Right hindlimb (tissue), 1 donor: ENCODE measurements at places on chromosomes 13 and 19.
A peak's percentile ranks its signal among the peaks of the same experiment; 100 is the strongest.

DNA sequence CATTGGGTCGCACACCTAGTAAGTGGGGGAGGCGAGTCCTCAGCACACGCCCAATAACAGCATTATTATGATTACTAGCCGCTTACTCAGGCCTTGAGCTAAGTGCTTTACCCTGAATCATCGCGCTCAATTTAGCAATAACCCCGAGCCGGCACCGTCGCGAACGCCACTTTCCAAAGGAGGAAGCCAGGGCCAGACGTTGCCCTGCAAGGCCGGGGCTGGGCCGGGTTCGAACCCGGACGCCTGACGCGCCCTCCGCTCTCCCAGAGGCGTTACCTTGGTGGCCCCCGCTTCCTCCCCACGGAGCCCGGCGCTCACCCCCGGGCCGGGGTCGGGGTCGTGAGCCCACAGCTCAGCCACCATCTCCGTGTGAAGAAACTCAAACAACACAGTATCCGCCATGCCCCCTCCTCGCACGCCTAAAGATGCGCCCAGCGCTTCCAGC, at the start of gene TRAPPC6A:
TSS of gene TRAPPC6A (minus strand) at position 421 of the 445 bp plus-strand sequence. CDS start at position 402, 19 bp downstream.
- no peak for DNase-seq

DNA sequence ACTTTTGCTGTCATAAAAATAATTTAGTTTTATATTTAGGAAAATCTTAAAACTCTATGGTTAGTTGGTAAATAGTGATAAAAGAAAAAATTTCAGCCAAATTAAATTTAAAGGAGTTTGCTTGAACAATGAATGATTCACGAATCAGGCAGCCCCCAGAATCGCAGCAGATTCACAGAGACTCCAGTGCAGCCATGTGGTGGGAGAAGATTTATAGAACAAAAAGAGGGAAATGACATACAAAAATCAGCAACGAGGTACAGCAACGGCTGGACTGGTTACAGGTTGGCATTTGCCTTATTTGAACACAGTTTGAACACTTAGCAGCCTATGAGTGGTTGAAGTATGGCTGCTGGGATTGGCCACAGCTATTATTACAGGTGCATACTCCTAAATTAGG, 96.4 kb upstream of the MYCBP2 start:
- DNase-seq, result no peak

DNA sequence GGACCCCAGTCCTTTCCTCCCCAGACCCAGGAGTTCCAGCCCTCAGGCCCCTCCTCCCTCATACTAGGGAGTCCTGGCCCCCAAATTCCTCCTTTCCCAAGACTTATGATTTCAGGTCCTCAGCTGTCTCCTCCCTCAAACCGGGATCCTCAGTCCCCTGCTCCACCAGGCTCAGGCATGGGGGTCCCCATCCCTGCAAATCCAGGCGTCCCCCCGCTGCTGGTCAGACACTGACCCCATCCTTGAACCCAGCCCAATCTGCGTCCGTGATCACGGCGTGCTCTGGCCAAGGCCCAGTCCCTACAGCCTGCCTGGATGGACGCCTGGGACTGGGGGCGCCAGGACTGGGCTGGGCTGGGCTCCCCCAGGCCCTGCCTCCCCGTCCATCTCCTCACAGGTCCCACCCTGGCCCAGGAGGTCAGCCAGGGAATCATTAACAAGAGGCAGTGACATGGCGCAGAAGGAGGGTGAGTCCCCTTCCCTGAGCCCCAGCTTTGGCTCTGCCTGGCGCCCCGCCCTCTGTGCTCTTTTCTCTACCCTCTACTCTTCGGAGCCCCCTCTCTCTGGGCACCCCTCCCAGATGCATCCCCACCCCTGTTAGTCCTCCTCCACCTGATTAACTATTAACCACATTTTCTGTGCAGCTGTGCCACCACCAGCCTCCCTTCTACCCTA, 672 bp downstream of the HPN start:
- no peak for DNase-seq

GRCh38 chr13:20420938-20421337, 104.7 kb downstream of the CRYL1 start:
- DNase-seq, result no peak

GRCh38 chr13:24194447-24194846, 33.9 kb downstream of the SPATA13 start:
- no peak for DNase-seq

DNA sequence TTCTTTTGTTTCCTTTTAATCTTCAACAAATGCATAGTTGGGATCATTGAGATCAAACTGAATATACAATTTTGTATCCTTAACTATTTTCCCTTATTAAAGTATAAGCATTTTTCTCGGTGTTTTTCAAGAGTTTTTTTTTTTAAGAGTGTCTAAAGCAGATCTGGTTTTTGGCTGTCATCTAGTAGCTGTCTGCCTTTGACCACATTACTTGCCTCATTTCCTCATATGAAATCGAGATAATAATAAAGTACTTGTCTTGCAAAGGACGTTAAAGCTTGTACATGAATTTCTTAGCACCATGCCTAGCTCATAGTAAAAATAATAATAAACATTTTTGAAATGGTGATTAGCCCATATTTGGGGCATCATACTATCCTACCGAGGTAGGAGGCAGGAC, 121.2 kb downstream of the PDS5B start:
- DNase-seq, result no peak

DNA sequence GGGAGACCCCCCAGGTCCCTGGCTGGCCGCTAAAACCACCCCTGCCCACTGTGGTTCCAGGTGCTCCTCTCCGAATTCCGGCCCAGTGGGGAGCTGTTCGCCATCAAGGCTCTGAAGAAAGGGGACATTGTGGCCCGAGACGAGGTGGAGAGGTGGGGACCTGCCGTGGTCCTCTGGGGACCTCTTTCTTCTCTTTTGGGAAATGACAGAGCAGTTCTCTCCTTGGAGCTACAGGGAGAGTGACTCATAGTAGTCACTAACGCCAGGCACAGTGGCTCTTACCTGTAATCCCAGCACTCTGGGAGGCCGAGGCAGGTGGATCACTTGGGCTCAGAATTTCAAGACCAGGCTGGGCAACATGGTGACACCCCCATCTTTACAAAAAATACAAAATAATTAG, 7.3 kb downstream of the PTGER1 start:
- no peak for DNase-seq

GRCh38 chr19:11405846-11406643, 13.1 kb downstream of the RGL3 start:
- no peak for DNase-seq

- DNase-seq, result no peak
These were observed 5.2 kb downstream of the MIDN start for GRCh38 chr19:1253514-1254080.

DNA sequence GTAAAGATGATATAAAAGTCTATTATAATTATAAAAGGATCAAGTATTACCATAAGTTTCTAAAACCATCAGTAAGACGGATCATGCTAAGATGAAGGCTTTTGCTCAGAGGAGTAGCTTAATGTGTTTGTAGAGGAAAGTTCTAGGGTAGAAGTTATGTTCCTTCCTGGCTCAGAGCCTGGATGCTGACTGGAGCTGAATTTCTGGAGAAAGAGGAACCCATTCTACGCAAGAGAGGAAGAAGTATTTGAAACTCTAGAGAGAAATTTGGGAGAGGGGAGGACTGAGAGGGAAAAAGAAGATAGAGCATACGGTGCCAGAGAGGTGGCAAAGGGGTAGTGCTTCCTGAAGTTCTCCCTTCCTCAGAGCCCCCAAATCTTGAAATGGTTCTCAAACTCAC, 51.4 kb upstream of the SGCG start:
- no peak for DNase-seq

DNA sequence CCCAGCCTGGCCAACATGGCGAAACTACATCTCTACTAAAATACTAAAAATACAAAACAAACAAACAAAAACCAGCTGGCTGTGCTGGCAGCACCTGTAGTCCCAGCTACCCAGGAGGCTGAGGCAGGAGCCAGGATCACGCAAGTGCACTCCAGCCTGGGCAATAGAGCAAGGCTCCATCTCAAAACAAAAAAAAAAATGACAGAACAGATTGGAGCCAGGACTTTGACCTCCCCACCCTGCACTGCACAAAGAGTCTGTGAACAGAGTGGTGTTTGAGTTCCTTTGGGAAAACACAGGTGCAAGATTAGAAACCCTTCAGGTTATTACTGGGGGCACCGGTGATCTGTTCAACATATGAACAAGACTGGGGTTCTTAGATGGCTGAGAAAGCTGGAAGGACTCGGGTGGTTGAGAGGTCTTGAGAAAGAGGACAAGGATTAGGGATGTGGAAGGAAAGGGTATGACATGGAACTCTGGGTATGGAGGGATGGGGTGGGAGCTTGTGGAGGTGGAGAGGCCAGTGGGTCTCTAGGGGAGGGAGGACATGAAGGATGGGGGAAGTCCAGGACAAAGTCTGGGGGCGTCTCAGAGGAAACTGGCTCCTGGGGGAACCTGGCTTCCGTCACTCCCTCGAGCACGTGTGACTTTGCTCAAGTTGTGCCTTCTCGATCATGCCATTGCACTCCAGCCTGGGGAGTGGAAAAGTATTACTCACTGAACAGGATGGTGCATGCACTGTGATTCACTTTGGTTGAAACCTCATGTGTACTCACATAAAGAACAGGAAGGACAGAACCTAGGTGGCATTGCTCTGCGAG, 25.9 kb downstream of the RCN3 start:
- no peak for DNase-seq

- no peak for DNase-seq
These were observed 267.1 kb downstream of the KLF5 start for GRCh38 chr13:73325723-73326558.

- DNase-seq, result no peak
These were observed 320.8 kb downstream of the PCDH20 start for GRCh38 chr13:61094865-61095264.

- DNase-seq, result peak; percentile 37
These were observed at the start of gene SIGLEC9 for GRCh38 chr19:51124729-51125128. Gene SIGLEC9, plus strand, starts transcription at chr19:51124906. Its CDS starts 69 bp downstream, at chr19:51124975.

- DNase-seq, result no peak
These were observed 84.3 kb upstream of the UBL3 start for GRCh38 chr13:29934531-29935308.

DNA sequence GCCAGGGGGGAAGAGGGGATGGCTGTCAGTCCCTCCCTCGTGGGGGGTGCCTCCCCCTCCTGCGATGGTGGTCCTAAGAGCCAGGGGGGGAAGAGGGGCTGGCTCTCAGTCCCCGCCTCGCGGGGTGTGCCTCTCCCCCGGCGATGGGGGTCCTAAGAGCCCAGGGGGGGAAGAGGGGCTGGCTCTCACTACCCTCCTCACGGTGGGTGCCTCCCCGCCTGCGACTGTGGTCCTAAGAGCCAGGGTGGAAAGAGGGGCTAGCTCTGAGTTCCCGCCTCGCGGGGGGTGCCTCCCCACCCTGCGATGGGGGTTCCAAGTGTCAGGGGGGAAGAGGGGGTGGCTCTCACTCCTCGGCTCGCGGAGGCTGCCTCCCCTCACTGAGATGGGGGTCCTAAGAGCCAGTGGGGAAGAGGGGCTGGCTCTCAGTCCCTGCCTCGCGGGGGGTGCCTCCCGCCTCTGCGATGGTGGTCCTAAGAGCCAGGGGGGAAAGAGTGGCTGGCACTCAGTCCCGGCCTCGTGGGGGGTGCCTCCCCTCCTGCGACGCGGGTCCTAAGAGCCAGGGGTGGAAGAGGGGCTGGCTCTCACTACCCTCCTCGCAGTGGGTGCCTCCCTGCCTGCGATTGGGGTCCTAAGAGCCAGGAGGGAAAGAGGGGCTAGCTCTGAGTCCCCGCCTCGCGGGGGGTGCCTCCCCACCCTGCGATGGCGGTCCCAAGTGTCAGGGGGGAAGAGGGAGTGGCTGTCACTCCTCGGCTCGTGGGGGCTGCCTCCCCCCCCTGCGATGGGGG, 2325.6 kb upstream of the PCDH20 start:
- no peak for DNase-seq

DNA sequence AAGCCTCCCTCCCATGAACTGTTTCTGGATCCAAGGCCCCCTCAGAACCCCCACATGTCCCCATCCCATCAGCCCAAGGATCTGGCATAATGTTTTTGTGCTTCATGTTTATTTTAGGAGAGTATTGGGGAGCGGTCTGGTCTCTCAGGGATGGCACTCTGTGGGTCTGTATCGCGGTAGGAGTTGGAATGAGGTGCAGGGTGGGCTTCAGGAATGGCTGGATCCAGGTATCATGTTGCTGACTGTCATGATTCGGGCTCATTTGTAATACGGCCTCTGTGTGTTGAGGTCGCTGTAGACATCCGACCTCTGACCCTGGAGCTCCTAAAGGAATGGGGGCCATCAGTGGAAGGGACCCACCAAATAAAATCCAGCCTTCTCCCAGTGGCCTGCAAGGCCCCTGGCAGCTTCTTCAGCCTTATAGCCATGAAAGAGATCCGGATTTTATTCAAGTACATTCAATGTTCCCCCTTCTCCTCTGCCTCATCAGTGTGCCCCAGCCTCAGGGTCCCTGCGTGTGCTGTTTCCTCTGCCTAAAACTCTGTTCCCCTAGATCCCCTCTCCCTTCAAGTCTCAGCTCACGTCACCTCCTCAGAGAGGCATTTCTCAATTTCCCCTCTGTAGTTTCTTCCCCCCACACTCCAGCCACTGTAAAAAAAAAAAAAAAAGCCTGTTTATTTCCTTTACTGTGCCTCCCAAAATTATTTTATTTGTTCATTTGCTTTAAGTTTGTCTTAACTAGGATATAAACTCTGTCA, 2.2 kb downstream of the HCST start:
- DNase-seq, result no peak

DNA sequence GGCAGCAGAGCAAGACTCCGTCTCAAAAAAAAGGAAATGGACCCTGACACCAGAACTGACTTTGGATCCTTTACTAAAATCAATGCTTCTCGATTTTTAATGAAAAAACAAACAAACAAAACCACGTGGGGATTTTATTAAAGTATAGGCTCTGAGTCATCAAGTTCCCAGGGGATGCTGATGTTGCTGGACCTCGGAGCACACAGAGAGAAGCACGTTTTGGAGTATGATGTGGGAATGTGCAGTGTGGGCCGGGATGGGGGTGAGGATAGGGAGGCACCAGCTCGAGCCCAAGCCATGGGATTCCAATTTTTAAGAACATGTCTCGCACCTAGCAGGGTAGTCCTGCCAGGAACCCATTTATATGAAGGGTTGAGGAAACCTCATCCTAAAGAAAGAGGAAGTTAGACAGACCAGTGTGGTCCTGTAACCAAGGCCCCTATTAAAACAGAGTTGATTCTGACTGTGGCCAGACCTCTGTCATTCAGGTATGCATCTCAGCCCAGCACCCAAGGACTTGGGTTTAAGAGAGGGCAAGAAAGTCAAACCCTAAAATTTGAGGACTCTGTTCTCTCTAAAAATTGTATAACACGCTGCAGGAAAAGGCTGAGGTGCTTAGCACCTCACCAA, 6.4 kb downstream of the FLT1 start:
- DNase-seq, result no peak

DNA sequence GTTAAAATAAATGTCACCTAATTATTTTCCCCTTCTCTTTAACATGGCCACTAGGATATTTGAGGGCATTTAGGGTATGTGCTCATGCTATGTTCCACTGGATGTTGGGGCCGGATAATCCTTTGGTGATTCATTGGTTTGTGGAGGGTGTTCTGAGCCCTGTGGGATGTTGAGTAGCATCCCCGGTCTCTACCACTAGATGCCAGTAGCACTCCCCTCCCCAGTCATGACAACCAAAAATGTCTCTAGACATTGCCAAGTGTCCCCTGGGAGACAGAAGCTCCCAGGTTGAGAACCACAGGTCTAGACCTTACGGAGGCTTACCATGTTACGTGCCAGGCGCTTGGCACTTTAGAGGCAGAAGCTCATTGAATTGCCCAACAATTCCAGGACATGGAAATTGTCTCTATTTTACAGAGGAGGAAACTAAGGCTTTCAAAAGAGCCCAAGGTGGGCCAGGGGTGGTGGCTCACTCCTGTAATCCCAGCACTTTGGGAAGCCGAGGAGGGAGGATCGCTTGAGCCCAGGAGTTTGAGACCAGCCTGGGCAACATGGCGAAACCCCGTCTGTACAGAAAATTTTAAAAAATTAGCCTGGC, 14.1 kb downstream of the SHANK1 start:
- peak; percentile 47 for DNase-seq

- no peak for DNase-seq
These were observed 4.7 kb upstream of the GPR183 start for GRCh38 chr13:99311748-99312492.
